ENCODE measurements at places on chromosomes 7 and 10.
A peak's percentile ranks its signal among the peaks of the same experiment; 100 is the strongest.

DNA sequence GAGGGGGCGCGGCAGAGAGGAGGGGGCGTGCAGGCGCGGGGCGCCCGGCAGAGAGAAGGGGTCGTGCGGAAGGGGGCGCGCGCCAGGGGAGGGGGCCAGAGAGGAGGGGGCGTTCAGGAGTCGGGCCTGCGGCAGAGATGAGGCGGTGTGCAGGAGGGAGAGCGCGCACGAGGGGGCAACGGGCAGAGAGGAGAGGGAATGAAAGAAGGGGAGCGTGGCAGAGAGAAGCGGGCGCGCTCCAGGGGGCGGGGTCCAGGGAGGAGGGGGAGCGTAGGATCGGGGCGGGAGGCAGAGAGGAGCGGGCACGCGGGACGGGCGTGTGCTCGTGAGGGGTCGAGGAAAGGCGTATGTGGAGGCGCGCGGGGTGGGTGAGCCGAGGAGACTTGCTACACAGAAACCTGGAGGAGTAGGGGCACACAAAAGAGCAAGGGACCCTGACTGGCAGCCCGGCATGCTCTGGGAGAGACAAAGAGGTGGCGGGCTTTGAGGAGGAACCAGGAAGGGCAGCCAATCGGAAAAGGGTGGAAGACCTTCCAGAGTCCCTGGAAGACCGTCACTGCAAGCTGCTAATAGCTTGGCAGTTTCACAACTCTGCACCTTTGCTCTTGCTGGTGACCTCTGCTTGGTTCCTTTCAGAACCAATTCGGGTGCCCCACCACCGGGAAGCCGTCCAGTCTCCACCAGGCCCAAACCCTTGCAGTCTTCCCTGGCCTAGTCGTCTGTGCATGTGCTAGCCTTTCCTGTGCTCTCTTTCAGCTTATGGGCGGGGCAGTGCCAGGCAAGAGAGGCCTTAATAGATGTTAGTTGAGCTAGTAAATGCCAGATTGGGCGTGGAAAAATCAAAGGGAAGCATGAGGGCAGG, 639 bp downstream of the DYDC2 start:
- DNase-seq, result peak; percentile 42

GRCh38 chr10:86751477-86751876, 4.9 kb upstream of the BMPR1A start:
- DNase-seq, result no peak

DNA sequence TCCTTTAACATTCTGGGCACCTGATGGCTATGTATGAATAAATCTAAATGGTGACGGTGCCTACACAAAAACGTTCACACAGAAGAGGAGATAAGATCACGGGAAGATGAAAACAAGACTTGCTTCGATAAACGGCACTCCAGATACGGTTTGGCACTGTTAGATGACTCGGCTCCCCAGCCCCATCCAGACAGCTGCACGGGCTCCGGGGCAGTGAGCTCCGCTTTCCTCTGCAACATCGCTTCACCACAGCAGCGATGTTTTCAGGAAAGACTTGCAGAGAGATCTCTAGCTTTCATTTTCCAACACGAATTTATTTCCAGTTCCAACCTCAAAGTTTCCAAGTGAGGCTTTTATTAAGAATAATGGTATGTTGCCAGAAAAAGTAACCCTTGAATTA, 132.1 kb downstream of the KLF6 start:
- DNase-seq, result no peak

DNA sequence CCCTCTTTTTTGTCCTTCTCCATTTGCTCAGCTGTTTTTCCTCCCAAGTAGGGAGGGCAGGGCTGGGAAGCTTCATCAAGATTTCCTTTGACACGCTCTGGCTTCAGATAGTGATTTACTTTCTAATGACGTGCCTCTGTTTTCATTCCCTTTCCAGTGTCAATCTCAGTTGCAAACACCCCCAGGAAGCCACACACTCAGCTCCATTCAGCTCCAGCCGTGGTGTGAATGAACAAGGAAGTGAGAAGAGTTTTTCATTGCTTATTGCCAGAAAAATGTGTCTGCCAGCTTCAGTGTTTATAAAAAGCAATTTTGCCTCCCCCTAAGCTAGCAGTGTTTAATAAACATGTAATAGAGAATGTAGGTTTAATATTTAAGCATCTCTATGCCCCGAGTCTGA, 108.7 kb upstream of the DPP6 start:
- no peak for DNase-seq

GRCh38 chr10:71368643-71369042, 28.1 kb upstream of the CDH23 start:
- DNase-seq, result no peak

DNA sequence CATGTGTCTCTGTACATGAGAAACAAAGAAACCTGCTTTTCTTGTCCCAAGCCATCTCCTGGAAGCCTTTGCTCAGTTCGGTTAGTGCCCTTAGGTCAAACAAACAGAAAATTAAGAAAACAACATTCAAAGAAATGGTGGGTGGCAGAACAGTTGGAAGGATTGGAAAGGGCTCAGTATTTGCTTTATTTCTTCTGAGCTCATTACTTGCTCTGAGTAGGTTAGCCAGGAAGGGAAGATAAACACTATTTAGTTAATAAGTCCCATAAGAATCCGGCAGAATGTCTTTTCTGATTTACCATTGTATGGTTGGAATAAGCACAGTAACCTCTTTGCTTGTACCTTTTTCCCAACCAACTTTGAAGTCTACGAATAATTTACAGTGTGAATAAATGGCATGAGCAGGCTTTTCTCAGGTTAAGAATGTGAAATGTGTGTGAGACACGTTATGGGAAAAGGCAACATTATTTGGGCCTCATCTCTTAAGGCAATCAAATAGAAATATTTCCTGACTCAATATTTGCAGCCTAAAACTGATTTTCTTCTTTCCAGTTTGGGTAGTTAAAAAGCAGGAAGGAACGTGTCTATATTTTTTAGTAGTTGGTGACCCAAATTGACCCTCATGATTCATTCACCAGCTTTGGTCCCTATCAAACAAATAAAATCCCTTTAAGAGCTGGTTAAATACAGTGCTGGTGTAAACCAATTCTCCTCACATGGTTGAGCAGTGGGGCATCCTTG, 158.5 kb downstream of the DKK1 start:
- DNase-seq, result no peak

- DNase-seq, result no peak
Measured at GRCh38 chr10:35639728-35640401, 2.2 kb downstream of the FZD8 start.

Data from NCI-H1930 (cell line).